ENCODE measurements at places on chromosomes 11 and 22. TPM values are rescaled to one million over a fixed set of nuclear protein-coding genes. Genes with fewer than 3 reads are reported as not detected.
A peak's percentile ranks its signal among the peaks of the same experiment; 100 is the strongest.

BCL2L13 gene
- polyA plus RNA-seq = 14.1 TPM

- DNase-seq = peak; percentile 2
Measured at GRCh38 chr11:93481696-93482095, 61.5 kb downstream of the SMCO4 start.

GRCh38 chr11:48193876-48194275 is 22.7 kb upstream of the OR4B1 start:
- no peak for DNase-seq

UBQLN3 gene
- polyA plus RNA-seq = not detected

DNA sequence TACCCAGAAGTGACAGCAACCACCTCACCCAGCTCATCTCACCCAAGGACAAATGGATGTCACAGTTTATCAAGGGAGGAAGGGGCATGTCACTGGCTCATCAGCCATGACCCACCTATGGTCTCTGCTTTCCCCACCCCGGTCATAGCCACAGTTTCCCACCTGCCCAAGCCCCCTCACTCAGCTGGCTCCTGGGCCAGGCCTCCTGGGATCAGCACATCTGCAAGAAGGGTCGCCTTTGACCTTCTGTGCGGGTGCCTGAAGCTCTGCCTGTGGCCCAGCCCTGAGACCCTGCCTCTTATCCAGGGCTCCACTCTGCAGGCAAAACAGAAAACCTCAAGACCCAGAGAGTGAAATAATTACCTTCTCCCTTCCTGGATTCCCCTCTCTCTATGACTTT is 236.4 kb downstream of the BUD13 start:
- DNase-seq = no peak

- peak; percentile 24 for DNase-seq
Measured at GRCh38 chr11:68956142-68956541, 24.6 kb downstream of the MRGPRD start.

DNA sequence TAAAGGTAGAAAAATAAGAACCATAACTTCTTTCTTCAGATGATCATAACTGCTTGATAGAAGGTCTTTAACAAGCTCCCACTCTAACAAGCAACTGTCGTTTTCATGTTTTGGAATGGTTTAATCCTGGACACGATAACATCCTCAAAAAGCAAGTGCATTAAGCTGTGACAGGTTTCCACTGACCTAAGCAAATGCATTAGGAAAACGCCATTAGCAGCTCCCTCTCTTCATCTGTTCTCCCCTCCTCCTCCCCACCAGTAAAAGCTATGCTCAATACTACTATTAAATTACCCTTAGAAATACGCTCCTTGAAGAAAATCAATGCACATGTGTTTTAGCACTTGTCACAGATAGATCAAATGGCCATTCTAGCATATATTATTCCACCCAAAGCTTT is 729.4 kb downstream of the OPCML start:
- no peak for DNase-seq

TXN2 gene
- 141 TPM for polyA plus RNA-seq

GRCh38 chr11:115691030-115691429 is 186.8 kb upstream of the CADM1 start:
- no peak for DNase-seq

DNA sequence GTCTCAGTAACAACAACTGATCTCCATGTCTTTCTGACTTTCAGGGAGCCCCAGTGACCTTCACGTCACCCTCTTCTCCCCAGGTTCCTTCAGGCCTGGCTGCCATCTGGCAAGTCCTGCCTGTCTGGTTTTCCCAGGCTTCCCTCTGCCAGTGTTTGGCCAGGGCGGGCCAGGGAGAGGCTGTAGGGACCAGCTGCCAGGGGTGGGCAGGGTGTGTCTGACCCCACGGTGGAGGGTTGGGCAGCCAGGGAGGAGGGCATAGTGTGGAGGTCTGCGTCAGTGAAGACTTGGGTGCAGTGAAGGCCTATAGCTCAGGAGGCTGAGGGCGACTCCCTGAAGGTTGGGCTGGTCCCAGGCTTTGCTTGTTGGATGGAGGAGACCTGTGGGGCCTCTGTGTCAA is 11.9 kb upstream of the MRGPRX2 start:
- DNase-seq = no peak

DNA sequence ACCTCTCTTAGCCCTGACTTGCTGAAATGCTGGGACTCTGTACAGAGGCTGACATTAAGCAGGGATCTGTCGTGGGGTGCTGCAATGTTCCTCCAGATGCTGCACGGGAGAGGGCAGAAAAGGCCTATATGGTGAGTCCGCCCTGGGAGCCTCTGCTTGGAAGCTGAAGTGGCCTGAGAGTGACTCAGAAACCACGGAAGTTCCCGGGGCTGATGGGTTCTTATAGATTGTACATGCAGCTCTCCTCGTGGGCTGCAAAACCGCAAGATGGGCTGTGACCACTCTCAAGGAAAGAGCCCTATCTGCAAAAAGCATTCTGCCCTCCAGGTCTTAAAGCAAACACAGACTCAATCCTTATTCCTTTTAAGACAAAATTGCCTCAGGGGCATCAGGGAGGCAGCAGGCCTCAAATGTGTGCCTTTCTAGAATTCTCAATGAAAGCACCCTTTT is 5.8 kb upstream of the SLC43A3 start:
- peak; percentile 96 for DNase-seq

C11orf21 gene
- polyA plus RNA-seq = 10.8 TPM

CTSW gene
- polyA plus RNA-seq = 1.3 TPM

BRSK2 gene
- polyA plus RNA-seq = 0.13 TPM

DNA sequence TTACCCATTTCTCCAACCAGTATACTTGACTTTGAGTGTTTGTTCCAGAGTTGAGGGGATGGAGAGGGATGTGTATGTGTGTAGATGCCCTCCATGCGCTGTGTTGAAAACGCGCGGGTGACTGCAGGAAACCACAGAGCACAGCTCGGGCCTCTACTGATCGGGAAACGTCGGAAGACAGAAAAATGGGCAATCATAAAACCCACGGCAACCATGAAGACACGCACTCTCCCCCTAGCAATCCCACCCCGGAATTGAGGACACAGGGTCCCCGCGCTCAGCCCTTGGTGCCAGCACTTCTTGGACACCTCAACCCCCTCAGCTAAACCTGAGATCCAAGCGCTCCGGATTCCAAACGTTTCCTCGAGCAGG is 251 bp upstream of the UQCC3 start:
- no peak for DNase-seq

- DNase-seq = peak; percentile 72
Measured at GRCh38 chr22:17501679-17502285, 61.5 kb upstream of the SLC25A18 start.

GRCh38 chr11:106614262-106614661 is 404.0 kb downstream of the GUCY1A2 start:
- no peak for DNase-seq

RAG2 gene
- not detected for polyA plus RNA-seq

DNA sequence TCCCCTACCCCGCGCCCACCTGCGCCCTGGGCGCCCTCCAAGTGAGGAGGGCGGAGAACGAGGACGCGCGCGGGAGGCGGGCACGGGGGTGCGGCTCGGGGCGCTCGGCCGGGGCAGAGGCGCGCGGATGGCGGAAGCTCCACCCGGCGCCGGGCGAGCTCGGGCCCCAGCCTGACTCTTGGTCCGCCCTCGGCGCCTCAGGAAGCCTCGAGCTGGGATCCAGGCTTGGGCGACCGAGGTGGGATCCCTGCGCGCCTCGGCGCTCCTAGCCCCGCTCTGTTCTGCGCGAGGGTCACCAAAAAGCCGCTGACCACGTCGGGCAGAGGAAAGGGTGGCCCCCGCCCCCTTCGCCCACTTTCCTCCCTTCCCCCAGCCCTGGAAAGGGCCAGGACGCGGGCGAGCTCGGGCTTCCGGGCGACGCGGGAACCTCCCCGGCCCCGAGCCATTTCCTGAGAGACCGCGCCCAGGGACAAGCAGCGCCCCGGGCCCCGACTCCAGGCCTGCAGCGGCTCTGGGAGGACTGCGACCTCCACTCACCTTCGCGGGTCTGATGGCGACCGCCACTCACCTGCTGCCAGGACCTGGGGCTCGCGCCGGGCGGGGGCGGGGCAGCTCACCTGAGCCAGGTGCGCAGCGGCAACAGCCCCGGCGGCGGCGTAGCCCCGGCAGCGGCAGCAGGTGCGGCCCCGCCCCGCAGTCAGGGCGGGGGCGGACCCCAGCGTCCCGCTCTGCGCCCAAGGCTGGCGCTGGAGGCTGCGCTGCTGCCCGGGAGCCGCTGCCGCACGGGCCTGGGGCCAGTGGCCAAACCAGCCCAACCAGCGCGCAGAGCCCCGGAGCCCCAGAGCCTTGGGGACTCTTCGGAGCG is 2.2 kb upstream of the SIGIRR start:
- peak; percentile 44 for DNase-seq

PAMR1 gene
- polyA plus RNA-seq = not detected

DNA sequence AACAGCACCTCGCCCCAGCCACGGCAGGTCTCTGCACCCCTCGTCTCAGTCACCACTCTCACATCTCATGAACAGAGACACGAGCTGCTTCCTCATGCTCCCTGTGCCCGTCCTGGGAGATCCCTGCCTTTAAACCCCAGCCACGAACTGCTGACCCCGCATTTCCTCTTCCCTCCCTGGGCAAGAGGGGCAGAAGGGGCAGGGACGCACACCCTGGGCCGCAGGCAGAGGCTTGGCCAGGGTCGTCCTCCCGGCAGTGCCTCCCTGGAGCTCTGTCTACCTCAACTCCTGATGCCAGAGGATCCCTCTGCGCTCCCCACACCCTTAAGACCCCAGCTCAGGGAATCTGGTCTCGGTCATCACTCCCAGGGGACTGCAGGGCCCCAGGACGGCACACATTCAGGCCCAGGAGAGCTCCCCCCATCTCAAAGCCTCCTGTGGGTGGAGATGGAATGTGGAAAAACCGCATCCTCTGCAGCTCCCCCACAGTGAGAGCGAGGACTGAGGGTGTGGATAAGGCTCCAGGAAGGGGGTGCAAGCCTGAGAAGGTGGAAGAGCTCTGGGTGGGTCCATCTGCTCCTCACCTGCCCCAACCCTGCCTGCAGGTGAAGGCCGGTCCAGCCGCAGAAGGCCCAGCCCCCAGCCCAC is 1.2 kb downstream of the BID start:
- DNase-seq = peak; percentile 60

- DNase-seq = no peak
Measured at GRCh38 chr11:58193391-58193790, 4.5 kb downstream of the OR9Q2 start.

DNA sequence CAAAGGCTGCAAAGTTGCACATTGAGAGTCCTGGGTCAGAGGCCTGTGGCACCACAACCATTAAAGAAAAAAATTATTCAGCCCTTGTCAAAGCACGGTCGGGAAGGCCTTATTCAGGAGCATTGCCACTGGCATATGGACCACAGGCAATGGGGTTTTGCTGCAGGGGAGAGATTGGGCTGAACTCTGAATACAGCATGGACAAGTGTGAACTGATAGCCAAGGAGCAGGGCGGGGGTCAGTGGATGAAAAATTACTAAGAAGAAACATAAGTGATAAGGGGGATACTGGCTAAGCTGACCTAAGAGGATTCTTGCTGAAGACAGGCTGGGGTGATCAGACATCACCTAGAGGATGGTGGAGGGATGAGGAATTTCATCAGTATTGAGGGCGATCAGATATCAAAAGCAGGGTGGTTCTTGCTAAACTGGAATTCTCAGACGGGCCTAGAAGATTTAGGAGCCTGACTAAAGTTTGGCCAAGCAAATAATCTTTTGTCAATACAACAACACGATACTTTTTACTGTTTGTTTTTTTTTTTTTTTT is 3.3 kb upstream of the DGCR8 start:
- no peak for DNase-seq

DNA sequence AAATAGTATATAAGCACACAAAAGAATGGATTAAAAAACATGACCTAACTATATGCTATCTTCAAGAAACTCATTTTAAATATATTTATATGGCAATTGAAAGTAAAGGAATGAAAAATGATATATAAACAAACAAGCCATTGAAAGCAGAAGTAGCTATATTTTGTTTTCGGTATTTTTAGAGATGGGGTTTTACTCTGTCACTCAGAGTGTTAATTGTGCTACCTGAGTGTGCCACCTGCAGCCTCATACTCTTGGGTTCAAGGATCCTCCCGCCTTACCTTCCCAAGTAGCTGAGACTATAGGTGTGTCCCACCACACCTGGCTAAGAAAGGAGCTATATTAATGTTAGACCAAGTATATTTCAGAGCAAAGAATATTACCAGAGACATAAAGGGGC is 624.1 kb downstream of the BUD13 start:
- DNase-seq = no peak

DNA sequence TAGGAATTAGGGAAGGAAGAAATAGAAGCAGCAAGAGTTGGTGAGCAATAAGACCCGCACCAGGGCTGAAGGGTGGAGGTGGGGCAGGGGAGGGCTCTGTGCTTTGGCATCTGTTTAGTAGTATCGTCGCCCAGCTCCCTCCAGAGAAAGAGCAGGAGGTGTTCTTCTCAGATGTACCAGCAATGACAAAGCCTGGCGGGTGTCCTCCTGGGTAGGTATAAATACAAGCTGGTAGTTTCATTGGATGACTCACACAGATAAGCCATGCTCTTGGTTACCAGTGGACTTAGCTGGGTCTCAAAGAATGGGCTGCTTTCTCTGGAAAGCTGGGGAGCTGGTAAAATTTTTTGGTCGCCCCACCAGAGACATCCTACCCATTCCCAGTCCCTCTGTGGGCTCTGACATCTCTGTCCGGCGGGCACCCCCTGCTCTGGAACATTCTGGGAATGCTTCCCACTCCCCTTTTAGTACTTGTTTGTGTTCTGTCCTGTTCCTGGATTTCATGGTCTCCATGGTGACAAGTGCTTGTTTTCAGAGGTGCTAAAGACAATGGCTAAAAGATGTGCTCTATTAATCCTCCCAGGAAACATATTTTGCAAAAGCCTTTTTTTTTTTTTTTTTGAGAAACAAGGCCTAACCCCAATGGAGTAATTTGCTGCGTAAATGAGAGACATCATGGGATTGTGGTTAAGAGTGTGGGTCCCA is 15.4 kb upstream of the TUBA8 start:
- DNase-seq = no peak
